ENCODE measurements at places on chromosomes 2 and 18.

GRCh38 chr2:212959471-212960117 lies 191.8 kb downstream of the IKZF2 start:
- no peak for DNase-seq

DNA sequence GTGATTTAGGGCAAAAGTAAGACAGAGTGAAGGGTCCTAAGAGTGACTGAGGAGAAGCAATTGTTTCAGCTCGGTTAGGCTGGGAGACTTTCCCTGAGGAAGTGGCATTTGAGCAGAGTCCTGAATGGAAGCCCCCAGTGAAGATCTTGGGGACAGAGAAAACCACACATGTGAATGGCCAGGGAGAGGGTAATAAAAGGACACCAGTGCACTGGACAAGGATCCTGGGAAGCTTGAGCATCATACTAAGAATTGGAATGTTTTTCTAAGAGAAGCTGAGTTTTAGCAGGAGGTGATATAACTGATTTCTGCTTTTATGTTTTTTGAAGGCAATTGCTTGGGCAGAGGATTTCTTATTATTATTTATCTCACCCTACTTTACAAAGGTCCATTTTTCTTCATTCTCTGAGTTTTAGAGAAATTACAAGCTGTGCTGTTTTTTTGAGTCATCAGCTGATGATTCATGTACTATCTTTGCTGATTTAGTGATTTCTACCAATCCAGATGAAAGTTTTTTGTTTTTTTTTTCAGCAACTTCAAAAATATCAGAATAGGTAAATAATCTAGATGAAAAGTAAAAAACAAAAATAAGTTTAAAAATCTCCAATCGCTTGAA lies 43.5 kb downstream of the MFSD6 start:
- peak; percentile 39 for DNase-seq

DNA sequence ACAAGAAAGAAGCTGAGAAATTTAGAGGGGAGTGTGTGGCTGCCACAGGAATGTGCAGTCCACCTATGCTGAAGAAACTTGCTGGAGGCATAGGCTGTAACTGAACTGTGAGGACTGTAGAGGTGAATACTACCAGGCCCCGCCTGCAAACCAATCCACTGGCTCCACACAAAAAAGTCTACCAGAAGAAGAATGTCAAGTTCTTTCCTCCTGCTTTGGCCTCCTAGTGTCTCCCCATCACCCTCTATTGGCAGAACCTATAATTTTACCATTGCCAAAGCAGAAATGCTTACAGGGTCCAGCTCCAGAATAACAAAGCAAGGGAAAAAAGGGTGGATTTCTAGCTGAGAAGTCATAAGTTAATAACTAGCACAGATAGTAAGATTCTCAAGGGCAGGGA lies 5.9 kb upstream of the ATP5MC3 start:
- no peak for DNase-seq

GRCh38 chr2:14827226-14828023 lies 194.9 kb downstream of the LRATD1 start:
- no peak for DNase-seq

- DNase-seq = no peak
These were observed 523.9 kb downstream of the TNS1 start for GRCh38 chr2:217478831-217479455.

DNA sequence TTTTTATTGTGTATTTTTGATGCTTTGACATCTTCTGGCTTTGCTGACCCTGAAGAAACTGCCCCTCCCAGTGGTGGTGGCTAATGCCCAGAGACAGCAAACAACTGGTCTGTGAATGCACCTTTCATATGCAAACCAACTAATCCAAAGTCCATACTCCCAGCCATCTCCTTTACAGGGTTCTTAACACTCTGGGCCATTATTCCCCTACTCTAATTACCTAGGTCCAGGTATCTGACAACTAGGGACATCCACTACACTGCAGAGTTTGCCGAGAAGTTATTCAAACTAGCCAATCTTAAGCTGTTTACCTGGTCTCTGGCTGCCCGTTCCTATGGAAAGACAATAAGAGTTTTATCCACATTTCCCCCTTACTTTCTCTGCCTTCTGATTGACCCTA lies 73.6 kb downstream of the FSHR start:
- DNase-seq = no peak

DNA sequence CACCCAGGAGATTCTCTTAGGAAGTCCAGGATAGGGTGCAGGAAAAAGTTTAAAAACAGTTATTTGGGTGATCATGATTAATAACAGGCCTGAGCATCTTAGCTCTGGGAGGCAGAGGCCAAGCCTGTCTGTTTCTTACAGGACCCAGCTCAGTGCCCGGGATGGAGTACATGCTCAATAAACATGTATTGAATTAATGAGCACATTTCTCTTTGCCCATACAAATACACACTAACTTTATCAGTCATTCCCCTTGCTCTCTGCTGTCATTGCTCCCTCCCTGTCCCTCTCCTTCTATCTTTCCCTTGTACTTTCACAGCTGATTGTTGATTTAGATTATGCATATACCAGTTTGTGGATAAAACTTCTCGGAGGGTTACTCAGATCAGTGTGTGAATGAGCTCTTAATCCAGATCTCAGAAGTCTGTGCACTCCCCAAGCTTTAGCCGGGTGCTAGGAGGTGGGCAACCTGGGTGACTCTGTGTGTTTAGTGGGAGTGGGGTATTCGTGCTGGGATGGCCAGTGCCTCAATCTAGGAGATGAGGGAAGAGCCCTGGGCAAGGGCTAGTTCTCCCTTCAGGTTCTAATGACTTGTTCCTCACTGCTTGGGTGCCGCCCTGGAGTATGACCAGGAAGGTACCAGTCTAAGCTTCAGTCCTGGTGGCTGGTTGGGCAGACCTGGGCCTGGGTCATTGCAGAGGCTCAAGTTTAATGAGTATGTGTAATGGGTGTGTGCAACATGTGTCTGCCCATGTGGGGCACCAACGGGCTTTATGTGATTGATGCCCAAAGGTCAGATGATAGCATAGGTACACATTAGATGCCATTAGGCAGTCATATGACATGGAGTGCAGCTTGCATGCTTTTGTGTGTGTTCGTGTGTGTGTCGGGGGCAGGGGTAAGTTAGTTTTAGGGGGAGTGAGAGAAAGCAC lies 10.6 kb downstream of the EMX1 start:
- DNase-seq = no peak

- DNase-seq = no peak
These were observed 596.9 kb downstream of the DCC start for GRCh38 chr18:52936931-52937330.

- DNase-seq = no peak
These were observed 6.8 kb upstream of the TEX51 start for GRCh38 chr2:126891681-126892500.

- no peak for DNase-seq
These were observed 79.5 kb downstream of the ITGA4 start for GRCh38 chr2:181536730-181537129.

- DNase-seq = no peak
These were observed 496 bp downstream of the SUCLG1 start for GRCh38 chr2:84458551-84459017.

Measured in brain pericyte (primary cell).